ENCODE measurements at places on chromosomes 3 and 15. TPM values are rescaled to one million over a fixed set of nuclear protein-coding genes. Genes with fewer than 3 reads are reported as not detected.

The PPP1R14D gene
- total RNA-seq: not detected

The LRRK1 gene
- 0.55 TPM for total RNA-seq

DNA sequence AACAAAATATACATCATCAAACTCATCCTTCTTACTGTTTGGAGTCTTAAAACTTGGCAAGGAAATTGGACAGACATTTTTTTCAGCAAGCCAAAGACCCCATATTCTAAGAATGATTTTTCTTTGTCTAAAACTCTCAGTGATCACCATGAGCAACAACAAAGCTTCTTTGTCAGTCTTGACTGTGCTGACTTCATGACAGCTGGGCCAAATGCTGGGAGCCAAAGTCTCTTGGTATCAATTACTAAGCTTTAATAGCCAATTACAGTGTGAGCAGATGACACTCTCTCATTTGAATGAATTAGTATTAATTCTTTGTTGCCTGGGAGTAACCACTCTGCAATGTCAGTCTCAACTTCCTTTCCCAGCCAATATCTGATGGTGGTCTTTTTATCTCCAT, 48.1 kb upstream of the GK5 start:
- DNase-seq: no peak

- DNase-seq: no peak
Observed at GRCh38 chr15:25807063-25807462, 56.1 kb downstream of the ATP10A start.

DNA sequence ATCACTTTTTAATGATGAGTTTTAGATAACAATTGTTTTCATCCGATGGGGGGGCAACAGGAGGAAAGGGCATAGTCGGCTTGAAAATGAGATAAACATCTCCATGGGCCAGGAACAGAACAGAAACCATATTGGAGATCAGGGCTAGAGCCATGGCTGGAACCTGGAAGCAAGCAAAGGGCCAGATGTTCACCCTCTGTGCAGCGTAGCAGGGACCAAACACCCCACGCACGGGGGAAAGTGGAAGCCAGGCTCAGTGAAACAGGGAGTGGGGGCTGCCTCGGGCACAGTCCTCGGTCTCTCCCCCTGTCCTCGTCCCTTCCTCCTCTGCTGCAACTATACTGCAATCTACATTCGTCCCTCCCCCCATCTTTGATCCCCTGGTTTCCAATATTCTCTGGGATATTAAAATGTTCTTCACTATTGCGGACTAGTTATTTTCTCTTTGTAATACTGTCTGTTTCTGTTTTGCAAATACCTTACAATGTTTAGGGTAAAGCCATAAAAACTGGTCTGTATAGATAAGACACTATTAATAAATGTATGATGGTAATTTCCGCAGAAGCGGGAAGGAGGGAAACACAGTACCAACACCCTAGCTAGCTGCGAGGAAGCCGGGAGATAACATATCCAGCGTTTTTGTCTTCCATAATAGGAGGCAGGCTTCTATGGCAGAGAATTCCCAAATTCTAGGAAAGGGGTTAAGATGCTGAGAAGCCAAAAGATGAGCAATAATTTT, 121.5 kb downstream of the XXYLT1 start:
- DNase-seq: no peak

DNA sequence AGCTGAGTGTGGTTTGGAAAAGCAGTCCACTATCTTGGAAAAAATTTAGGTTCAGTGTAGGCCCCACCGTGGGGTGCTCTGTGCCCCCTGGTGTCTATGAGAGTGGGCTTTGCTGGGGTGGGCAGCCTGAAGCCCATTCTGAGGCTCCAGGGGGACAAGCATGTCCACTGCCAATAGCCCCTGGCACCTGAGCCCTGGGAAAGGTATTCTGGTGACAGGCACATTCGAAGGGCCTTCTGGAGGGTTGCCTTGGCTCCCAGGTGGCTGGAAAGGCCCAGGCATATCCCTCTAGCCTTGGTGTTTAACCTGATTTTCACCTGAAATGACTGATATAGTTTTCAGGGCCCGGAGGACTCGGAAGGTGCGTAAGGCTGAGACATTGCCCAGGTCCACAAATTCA, 36.1 kb downstream of the SCN5A start:
- DNase-seq: no peak

- no peak for DNase-seq
Observed at GRCh38 chr3:174132006-174132405, 727.1 kb upstream of the NAALADL2 start.

DNA sequence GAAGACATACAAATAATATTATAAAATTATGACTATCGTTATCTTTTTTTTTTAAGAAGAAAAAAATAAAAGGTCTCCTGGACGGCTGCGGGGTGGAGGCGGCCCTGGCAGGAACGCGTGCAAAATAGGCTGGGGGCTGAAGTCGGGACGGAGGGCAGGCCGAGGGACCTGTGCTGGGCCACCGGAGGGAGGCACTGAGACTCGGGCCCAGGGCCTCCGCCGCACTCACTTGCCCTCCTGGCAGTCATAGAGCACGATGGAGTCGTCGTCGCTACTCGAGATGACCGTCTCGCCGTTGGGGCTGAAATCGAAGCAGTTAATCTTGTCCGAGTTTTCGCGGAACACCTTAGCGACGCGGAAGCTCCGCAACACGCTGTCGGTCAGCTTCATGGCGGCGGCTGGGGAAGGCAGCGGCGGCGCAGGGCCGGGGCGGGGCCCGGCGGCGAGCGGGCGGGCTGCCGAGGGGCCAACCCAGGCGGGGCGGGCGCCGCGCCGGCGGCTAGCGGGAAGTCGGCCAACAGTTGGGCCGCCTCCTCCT, 408 bp downstream of the WDR82 start:
- DNase-seq: peak; percentile 56

GRCh38 chr3:128488636-128488990, 4.4 kb downstream of the GATA2 start:
- DNase-seq: no peak

DNA sequence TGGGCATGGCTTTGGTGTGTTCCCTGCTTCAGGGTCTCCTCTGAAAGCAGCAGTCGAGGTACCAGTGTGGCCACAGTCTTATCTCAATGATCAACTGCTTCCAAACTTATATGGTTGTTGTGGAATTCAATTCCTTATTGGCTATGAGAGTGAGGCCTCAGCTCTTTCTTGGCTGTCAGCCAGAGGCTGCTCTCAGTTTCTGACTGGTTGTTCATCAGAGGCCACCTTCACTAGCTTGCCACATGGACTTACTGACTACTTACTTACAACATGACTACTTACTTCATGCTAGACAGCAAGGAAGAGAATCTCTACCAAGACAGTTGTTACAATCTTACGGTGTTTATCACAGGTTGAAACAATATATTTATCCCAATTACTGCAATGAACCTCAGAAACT, 789.2 kb downstream of the DIPK2A start:
- DNase-seq: no peak

DNA sequence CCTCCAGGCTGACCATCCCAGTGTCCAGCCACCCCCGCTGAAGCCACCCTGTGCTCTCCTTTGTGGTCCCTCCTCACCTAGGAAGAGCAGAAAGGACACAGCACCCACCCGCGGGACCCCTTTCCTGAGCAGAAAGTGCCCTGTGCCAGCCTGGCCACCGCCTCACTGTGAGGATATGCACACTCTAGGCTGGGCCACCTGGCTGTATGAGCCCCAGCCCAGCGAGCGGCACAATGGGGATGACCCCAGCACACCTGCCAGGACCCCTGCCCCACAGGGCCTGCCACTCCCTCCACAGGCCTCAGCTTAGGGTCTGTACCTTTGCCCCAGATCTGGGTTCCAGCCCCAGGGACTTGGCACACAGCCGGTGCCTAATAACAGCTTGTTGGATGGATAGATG, 47.9 kb upstream of the FURIN start:
- DNase-seq: no peak

- no peak for DNase-seq
Observed at GRCh38 chr3:195839260-195840010, 27.7 kb upstream of the MUC4 start.

DNA sequence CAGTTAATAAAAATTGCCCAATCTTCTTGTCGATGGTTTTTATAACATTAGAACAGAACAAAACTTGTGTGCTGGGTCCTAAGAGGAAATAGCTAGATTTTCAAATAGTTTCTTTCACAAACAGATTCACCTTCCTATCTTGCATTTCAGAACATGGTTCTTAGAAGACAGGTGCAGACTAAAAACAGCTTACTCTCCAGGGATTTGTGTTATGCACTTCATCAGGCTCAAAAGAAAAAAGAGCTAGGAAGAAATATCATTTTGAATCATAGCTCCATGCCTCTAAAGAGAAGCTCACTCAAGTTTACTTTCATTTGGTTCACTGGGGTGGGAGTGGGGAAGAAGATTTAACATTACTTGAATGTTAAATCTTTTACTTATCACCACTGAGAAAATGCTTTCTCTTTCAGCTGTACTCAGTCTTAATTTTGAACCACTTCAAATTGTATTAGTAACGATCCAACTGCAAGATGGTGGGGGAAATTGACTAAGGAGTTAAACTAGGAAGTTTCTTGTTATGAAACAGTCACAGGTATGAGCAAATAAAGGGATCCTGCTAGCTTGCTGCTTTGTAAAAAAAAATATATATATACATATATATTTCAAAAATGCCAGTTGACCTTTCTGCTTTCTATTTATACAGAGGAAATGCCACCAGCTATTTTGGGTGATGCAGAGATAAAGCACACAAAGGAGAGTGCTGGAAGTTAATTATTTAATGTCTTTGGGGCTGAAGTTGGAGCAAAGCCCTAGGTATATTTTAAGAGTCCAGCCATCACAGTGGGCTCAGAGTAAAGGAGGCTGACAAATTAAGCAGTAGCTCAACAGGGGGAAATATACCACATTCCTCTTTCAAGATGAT, 28.3 kb upstream of the NUDT16 start:
- DNase-seq: no peak

All from activated T-cell treated with anti-CD3 and anti-CD28 coated beads, Interleukin-2, amount 50 U/mL, for 4 hours (primary cell).